Motor neuron (in vitro differentiated cells): ENCODE measurements at places on chromosomes 5 and 9.
A peak's percentile ranks its signal among the peaks of the same experiment; 100 is the strongest.

DNA sequence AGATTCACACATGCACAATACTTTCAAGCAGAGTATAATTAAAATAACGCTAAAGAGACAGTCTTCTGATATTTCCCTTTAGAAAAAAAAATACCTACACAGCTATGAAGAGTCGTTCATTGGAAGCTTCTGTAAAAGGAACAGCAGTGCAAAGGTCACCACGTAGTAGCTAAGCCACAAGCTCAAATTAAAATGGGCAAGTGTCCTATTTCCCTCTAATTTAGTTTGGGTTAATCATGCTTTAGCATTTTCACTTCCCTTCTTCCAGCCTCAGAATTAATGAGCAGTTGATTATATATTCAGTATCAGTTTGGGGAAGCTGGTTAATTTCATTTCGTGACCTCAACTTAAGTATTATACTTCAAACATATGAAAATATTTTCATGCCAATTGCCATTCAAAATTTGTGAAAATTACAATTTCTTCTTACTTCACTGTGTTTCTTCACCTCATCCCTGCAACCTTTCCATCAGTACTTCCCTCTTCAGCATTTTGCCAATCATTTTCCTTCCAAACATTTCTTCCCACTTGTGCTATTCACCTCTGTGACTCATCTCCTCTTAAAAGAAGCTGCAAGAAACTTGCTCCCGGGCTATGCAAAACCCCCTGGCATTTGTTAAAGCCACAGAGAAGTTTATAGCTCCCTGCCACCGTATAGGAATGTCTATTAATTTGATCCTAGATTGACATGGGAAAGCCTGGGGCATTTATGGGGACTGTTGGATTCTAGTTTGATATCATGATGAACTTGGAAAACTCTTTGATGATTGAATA is 83.0 kb downstream of the DMRTA1 start:
- peak; percentile 44 for ATAC-seq

GRCh38 chr9:79801459-79801858 is 229.7 kb downstream of the TLE4 start:
- no peak for ATAC-seq

GRCh38 chr9:94869415-94869843 is 142.9 kb downstream of the AOPEP start:
- no peak for ATAC-seq

DNA sequence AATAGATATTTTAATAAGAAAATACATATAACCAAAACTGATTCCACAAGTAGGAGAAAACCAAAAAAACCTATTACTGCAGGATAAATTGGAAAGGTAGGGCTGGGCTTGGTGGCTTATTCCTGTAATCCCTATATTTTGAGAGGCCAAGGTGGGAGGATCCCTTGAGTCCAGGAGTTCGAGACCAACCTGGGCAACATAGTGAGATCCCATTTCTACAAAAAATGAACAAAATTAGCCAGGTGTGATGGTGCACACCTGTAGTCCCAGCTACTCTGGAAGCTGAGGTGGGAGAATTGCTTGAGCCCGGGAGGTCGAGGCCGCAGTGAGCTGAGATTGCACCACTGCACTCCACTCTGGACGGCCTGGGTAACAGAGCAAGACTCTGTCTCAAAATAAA is 189.2 kb upstream of the IER5L start:
- no peak for ATAC-seq

- ATAC-seq, result no peak
These were observed 76.9 kb upstream of the EQTN start for GRCh38 chr9:27373851-27374250.

DNA sequence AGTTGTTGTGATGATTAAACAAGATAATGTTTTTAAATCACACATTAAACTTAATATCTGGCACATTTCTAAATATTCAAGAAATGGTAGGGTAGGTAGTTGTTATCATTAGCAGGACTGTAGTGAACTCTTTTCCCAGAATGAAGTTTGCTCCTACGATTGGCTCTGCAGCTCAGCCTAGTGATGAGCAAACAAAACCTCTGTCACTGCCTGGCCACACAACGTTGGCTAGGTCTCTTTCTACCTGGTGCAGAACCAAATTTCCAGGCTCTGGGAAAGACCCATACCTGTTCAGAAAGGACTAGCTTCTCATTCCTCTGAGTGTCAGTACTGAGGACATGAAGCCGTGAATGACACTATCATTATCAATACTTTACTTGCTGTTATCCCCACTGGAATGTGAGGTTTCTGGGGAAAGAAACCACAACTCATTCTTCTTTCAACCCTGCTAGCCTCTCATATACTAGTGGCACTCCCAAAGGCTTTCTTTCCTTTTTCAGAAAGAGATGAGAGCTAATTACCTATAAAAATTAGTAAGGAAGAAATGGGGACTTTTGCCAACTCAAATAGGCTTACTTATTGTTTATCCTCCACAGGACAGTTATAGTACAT is 219.3 kb upstream of the TRIM32 start:
- no peak for ATAC-seq

DNA sequence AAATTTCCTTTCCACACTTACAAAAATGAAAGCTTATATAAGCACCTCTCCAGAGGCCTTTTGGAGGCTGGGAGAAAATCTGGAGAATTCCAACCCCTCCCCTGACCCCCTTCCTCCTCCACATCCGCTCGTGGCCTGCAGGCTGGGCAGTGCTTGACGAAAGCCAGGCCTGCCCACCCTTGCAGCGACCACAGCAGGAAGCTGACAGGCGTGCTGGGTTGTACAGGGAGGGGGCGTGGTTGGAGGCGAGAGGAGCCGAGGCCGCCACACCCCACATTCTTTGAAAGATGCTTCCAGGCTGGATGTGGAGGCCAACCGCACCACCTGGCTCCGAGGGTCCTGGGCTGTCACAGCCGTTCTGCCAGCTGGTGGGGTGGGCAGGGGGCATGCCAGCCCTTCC is 47.8 kb upstream of the IER5L start:
- ATAC-seq, result no peak

- no peak for ATAC-seq
These were observed 287.7 kb upstream of the DAP start for GRCh38 chr5:11048760-11049159.

DNA sequence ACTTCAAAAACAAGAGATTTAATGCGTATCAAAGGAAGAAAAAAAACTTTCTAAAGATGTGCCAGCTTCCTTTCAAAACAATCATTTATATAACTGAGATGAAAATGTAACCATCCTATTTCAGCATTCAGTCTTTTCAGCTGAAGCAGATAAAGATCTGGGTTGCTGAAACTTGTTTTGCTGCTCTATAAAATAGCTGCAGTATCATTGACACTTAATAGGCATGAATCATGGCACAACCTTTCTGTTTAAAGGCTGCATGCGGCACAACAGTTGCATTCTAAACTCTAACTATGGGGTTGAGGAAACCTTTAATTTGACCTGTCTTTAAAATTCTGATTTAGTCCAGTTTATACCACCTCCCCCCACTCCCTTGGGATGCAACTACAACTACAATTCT is 196.7 kb downstream of the MPDZ start:
- ATAC-seq, result no peak

GRCh38 chr5:56019306-56020272 is 24.8 kb upstream of the IL6ST start:
- no peak for ATAC-seq

DNA sequence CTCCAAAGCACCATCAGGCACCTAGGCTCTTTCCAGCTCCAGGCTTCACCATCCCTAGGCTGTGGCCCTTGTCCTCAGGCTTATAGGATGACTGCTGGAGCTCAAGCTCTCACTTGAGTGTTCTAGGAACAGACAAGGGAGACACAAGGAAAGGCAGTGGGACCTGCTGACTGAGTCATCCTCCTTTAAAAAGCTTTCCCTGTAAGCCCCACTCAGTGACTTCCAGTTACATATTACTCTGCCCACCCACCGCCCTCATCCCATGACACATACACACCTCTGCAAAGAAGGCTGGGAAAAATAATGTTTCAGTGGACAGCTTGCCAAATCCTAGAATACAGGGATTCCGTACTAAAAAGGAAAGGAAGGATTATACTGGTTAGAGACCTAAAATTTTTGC is 154.2 kb upstream of the ZNF366 start:
- peak; percentile 52 for ATAC-seq
